ENCODE measurements at places on chromosomes 7 and 10. TPM values are rescaled to one million over a fixed set of nuclear protein-coding genes. Genes with fewer than 3 reads are reported as not detected.
A peak's percentile ranks its signal among the peaks of the same experiment; 100 is the strongest.

ATG9B gene
- total RNA-seq, result 5.0 TPM

DNA sequence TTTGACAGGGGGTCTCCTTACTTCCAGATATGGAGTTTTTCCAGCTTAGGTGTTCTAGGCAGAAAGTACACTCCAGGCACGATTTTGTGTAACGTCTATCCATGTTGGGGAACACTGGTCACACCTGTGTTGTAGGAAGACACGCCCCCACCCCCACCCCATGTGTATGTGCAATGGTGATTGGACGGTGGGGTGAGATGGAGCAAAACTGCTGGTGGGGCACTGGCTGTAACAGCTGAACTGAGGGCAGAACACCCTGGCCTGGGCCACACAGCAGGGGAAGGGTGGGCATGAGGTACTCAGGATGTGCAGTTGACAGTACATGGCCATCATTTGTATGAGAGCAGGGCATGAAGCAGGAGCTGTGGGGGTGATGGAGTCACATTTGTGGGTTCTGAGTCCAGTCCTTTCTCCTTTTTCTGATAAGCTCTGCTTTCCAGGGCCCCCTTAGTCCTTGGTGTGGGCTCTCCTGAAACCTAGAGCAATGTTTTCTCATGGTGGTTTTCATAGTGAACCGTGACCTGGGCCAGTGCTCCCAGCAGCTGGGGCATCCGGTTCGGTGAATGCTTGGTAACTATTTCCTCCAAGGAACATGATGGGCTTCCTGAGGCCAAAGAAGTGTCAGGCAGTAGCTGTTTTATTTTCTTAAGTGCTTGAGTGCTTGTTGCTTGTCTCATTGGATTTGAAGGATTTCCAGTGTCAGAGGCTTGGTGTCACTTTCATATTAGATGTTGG lies 63.4 kb upstream of the AQP1 start:
- H3K4me1 ChIP-seq, result no peaks in the 10 kb centered on the region
- H3K36me3 ChIP-seq, result no peaks in the 10 kb centered on the region

GRCh38 chr10:116421815-116422214 lies 5.8 kb upstream of the PNLIPRP3 start:
- H3K4me1 ChIP-seq, result no peaks in the 10 kb centered on the region
- DNase-seq, result no peak
- H3K27ac ChIP-seq, result no peak overlapping the region
- H3K27me3 ChIP-seq, result no peaks in the 10 kb centered on the region

RASA4 gene
- 46.6 TPM for total RNA-seq

GRCh38 chr10:30831426-30831825 lies 200.2 kb downstream of the ZNF438 start:
- no peaks in the 10 kb centered on the region for H3K36me3 ChIP-seq
- no peak overlapping the region for H3K4me3 ChIP-seq
- H3K27me3 ChIP-seq, result no peaks in the 10 kb centered on the region
- no peak overlapping the region for H3K27ac ChIP-seq
- H3K4me1 ChIP-seq, result no peaks in the 10 kb centered on the region
- no peak for DNase-seq

TLX1 gene
- total RNA-seq, result not detected

DNA sequence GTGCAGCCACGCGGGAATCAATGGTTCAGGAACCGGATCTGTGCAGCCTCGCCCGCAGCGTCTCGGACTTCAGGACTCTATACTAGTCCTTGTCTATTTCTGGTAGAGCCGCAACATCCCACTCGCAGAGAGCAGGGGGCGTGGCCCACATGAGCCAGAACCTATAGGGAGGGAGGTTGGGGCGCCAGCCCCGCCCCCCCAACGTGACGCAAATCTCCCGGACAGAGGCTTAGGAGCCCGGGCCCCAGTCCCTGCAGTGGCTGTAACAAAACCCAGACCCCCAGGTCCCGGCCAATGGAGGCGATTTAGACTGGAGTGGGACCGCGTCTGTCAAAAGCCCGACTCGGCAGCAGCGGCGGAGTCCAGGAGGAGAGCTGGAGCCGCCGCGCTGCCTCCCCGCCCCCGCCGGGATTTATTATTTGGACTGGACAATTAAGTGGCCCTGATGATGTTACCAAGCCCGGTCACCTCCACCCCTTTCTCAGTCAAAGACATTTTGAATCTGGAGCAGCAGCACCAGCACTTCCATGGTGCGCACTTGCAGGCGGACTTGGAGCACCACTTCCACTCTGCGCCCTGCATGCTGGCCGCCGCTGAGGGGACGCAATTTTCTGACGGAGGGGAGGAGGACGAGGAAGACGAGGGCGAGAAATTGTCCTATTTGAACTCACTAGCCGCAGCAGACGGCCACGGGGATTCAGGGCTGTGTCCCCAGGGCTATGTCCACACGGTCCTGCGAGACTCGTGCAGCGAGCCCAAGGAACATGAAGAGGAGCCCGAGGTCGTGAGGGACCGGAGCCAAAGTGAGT lies at the start of gene NKX2-3:
Gene NKX2-3, plus strand, starts transcription at position 256 of the 809 bp plus-strand sequence. Its CDS starts 190 bp downstream, at position 446.
- H3K4me3 ChIP-seq, result no peak within 1 kb of the TSS
- peaks cover 89% of the 10 kb centered on the region for H3K27me3 ChIP-seq
- DNase-seq, result no peak
- H3K36me3 ChIP-seq, result no peaks in the 10 kb centered on the region
- no peak within 1 kb of the TSS for H3K27ac ChIP-seq

DNA sequence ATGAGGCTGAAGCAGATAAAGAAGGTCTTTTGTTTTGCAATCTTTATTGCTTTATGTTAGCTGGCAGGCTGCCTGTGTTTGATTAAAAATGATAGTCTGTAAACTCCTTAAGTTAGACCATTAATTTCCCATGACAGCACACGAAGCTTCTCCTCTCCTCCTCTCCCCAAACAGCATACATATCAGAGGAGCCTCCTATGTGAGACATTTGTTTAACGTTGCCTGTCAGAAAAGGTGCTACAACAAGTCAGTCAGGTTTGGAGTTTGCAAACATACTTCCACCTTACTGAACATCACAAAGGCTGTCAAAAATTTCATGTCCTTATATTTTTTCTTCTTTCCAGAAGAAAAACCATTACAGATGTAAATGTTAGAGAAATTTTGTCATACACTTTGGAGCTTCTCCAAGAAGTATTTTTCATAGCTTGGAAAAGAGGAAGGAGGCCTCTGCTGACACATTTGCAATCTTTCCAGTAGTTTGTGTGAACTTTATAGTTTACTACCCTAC lies 393.1 kb downstream of the EXOC4 start:
- no peak overlapping the region for H3K27ac ChIP-seq
- no peak overlapping the region for H3K4me3 ChIP-seq
- DNase-seq, result no peak
- H3K4me1 ChIP-seq, result no peaks in the 10 kb centered on the region
- no peaks in the 10 kb centered on the region for H3K36me3 ChIP-seq

TSPAN13 gene
- 2.0 TPM for total RNA-seq

GRCh38 chr10:114437473-114438292 lies 33.4 kb upstream of the AFAP1L2 start:
- no peak overlapping the region for H3K27ac ChIP-seq
- no peaks in the 10 kb centered on the region for H3K4me1 ChIP-seq
- H3K36me3 ChIP-seq, result peaks cover 56% of the 10 kb centered on the region

DNA sequence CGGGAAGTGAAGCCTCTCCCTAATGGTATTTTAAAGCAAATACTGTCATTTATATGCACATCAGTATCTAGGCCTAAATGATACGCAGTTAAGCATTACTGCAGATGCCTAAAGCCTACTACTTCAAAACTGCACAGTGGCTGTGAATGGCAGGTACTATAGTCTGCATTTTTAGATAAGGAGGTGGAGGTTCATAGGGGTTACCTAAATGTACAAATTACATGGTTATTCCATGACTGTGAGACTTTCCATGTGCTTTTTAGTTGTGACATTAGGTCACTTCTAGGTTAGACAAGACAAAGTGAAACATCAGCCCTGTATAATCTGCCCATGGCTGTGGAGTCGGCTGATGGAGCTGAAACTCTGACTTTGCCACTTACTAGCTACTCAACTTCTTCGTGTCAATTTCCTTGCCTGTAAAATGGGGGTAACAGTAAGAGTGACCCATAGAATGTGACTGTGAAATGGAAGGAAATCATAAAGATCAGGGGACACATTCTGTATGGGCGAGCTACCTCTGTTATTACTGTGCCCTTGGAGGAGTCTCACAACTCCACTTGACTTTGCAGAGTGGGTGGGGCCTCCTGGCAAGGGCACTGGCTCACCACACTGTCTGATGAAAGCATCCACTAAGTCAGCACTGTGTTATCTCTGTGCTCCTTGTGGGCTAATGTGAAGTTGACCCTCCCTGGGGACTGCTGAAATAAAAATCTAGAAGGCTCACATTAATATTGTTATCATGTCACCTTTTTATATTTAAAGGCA lies 239.4 kb downstream of the TNS3 start:
- H3K27me3 ChIP-seq, result no peaks in the 10 kb centered on the region
- H3K4me3 ChIP-seq, result no peak overlapping the region
- no peak overlapping the region for H3K27ac ChIP-seq
- no peaks in the 10 kb centered on the region for H3K36me3 ChIP-seq
- no peak for DNase-seq
- no peaks in the 10 kb centered on the region for H3K4me1 ChIP-seq

DNA sequence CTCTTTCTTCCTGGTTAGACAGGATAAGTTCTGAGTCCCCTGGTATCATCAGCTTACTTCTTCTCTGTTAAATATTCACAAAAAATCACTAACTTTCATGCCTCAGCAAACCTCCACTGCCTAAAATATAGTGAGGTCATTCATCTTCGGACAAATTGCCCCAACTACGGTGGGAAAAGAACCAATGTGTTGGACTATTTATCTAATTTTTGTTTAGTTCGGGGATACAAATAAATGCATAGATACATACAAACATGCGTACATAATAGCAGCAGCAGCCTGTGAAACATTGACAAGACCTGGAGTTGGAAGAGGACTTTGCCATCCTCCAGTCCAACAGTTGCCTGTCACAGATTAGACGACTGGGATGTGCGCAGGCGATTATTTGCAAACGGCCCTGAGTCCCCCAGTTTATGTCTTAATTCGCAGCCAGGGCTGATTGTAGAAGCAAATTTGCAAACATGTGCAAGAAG lies 51.5 kb downstream of the EGFR start:
- no peak for DNase-seq
- H3K4me1 ChIP-seq, result peaks cover 14% of the 10 kb centered on the region
- peaks cover 29% of the 10 kb centered on the region for H3K27me3 ChIP-seq
- H3K27ac ChIP-seq, result no peak overlapping the region
- no peak overlapping the region for H3K4me3 ChIP-seq
- H3K36me3 ChIP-seq, result no peaks in the 10 kb centered on the region

DNA sequence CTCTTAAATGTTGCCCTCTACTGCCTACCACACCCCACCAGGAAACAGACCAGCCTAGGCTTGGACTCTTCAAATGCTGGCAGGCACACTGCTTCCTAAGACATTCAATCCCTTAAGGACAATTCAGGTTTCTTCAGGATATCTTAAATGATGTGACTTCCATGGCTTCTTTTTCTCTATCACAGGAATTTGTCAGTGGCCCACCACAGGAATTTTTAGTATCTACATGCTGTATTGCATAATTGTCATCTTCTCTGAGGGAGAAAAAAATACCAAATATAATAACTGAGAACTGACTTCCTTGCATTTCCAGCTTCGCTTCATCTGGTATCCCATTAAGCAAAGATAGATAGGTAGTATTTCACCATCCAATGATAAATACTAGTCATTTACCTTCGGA lies 129.3 kb downstream of the WNT2 start:
- H3K4me1 ChIP-seq, result peaks cover 2% of the 10 kb centered on the region
- no peak for DNase-seq
- H3K27ac ChIP-seq, result no peak overlapping the region
- no peak overlapping the region for H3K4me3 ChIP-seq

DNA sequence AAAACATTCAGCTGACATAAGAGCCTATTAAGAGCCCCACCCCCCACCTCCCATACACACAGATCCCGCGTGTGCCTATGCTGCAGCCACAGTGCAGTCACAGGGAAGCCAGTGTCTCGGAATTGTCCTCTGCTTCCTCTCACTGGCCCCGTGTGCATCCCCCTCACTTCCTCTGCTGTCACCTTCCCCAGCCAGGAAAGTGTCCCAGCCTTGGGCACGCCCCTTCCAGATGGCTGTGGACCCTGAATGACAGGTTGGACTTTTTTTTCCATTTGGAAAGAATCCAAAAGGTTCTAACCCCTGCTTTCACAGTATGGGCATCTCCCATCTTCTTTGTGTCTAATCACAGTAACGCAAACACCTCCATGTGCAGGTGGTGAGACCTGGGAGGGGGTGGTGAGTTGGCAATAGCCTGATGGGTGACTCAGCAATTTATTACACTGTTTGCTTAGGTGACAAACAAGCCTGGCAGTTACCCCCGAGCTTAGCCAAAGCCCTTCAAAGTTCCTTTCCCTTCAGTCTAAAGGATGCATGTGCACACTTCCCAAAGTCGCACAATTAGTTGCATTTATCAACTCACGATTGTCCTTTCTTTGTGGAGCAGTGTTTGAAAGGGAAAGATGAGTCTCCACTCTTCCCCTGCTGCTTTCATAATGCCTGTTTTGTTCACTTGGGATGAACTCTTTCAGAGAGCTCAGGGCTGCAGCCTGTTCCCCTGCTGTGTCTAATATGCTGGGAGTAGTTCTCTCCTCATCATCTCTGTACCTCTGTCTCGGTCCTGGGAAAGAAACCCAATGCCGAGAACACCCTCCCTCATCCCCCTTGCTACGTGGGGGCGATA lies 67.5 kb upstream of the EFCAB10 start:
- H3K27me3 ChIP-seq, result no peaks in the 10 kb centered on the region
- no peak overlapping the region for H3K27ac ChIP-seq
- H3K4me3 ChIP-seq, result no peak overlapping the region
- peaks cover 18% of the 10 kb centered on the region for H3K4me1 ChIP-seq

LRRD1 gene
- 0.09 TPM for total RNA-seq

DNA sequence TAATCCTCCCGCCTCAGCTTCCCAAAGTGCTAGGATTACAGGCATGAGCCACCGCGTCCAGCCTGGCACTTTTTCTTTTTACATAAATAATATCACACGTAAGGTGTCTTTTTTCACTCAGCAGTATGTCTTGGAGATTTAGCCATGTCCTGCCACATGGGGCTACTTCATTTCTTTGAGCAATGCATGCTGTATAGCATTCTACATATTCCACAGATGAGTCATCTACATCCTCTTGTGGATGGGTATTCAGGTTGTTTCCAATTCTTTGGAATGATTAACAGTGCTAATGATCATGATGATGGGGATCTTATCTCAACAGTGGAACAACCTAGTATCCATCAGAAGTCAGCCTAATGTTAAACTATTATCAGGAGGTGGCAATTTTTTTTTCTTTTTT lies 50.8 kb downstream of the ZNF503 start:
- H3K4me1 ChIP-seq, result no peaks in the 10 kb centered on the region
- no peak for DNase-seq
- no peaks in the 10 kb centered on the region for H3K27me3 ChIP-seq
- no peaks in the 10 kb centered on the region for H3K36me3 ChIP-seq
- no peak overlapping the region for H3K4me3 ChIP-seq
- H3K27ac ChIP-seq, result no peak overlapping the region

KCNIP2 gene
- total RNA-seq, result 3.2 TPM

SPDYE2B gene
- not detected for total RNA-seq

GRCh38 chr10:101011517-101012423 lies 12.2 kb downstream of the LZTS2 start:
- no peak for DNase-seq
- H3K36me3 ChIP-seq, result no peaks in the 10 kb centered on the region
- no peak overlapping the region for H3K4me3 ChIP-seq
- H3K27ac ChIP-seq, result no peak overlapping the region

- peaks cover 62% of the 10 kb centered on the region for H3K4me1 ChIP-seq
- peak overlapping the region; percentile 76 for H3K27ac ChIP-seq
- peaks cover 4% of the 10 kb centered on the region for H3K36me3 ChIP-seq
- no peak overlapping the region for H3K4me3 ChIP-seq
- no peak for DNase-seq
These were observed 76.0 kb downstream of the GRK5 start for GRCh38 chr10:119283387-119283786.

HOXA6 gene
- total RNA-seq, result not detected

Measured in activated T-helper 2 cell treated with anti-CD3 and anti-CD28 coated beads, Interferon-gamma antibody, Interleukin-2, Interleukin-4, amounts not matched to agents 10 μg/mL and 5 μg/mL and 100 μg/mL, durations not matched to agents 14 hours and 24 hours and 36 hours (primary cell).